Cerebellum (tissue), 4 donors: ENCODE measurements at places on chromosomes 16 and 17. TPM values are rescaled to one million over a fixed set of nuclear protein-coding genes. Genes with fewer than 3 reads are reported as not detected.
A peak's percentile ranks its signal among the peaks of the same experiment; 100 is the strongest.

Gene PPP1R27
- total RNA-seq: not detected

- no peak for DNase-seq
Measured at GRCh38 chr17:13646969-13647542, 45.3 kb upstream of the HS3ST3A1 start.

Gene WFDC1
- 2.4 TPM for total RNA-seq

GRCh38 chr16:54244061-54244886 lies 42.3 kb downstream of the IRX3 start:
- DNase-seq: no peak

Gene TMEM238L
- total RNA-seq: not detected

DNA sequence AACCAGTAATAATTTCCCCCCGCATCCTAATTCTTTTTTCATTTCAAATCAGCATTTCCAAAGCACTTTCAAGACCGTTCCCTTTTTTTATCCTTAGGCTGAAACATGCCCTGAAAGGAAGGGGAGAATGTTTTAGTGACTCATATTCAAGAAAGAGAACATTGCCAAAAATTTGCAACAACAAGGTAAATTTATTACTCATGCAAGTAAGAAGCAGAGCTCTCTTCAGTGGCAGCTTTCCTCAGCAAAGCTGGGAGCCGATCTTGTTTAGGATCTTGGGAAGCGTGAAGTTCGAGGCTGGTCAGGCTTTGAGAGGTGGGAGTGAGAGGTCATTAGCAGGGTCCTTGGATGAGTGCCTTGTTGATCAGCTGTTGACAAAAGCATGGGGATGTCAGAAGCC lies 129.5 kb downstream of the PRKCA start:
- no peak for DNase-seq

DNA sequence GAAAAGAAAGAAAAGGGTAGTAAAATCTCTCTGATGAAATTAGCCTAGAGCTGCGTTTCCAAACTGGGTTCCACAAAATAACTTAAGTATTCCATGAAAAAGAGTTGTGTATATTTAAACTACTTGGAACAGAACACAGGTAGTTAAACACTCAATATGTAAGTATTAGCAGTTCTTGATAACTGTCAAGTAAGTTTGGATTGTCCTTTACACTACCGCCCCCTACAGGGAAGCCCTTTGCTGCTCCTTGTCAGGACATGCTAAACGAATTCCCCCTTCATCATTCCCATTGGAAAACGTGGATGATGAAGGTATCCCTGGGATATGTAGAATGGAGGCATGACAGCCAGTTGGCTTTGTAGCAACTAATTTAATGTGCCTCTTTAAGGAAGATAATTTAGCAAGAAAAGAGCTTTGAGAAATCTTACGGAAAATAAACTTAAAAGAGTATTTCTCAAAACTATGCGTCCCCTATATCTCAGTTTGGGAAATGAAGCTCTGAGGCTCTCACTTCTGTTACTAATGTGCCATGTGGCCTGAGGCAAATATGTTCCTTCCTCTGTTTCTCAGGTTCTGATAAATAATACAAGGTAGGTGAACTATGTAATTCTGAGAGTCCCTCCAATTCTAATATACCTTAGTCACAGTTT lies 18.8 kb downstream of the NCBP3 start:
- peak; percentile 22 for DNase-seq
